Kasumi-1 (cell line): ENCODE measurements at places on chromosomes 13 and 19.

- DNase-seq = no peak
Observed at GRCh38 chr13:25819856-25820530, 231.8 kb downstream of the SHISA2 start.

GRCh38 chr13:81987677-81988357, 1646.9 kb upstream of the SPRY2 start:
- no peak for DNase-seq

DNA sequence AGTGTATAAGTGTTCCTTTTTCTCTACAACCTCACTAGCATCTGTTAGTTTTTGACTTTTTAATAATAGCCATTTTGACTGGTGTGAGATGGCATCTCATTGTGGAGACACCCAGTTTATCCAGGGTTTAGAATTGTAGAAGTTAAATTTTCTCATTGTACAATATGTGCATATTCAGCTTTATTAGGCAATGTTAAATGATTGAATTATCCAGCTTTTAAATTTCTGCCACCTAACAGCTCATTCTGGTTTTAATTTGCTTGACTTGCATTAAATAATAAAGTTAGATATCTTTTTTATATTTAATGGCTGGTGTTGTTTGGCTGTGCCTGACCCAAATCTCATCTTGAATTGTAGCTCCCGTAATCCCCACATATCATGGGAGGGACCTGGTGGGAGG, 46.7 kb upstream of the ZNF30 start:
- no peak for DNase-seq

DNA sequence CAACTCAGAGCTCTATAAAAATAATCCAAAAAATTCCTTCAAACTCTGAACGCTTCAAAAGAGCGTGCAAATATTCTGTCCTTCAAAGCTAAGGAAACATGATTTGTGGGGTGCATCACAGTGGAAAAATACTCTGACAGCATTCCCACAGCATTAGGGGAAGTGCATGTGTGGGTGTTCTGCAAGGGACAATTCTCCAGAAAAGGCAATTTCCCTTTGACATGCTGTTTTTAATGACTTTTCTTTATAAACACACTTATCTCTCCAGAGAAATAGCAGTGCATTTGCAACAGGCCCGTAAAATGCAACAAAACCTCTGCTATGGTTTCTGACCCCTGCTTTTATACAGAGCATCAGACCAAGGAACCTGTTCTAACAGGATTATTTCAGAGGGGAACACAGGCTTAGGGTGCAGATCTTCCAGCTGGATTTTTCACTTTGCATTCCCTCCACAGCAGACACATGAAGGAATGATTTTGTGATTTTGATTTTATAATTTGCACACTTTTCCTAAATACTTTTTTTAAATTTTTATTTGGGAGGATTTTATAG, 42.6 kb downstream of the KL start:
- DNase-seq = no peak

DNA sequence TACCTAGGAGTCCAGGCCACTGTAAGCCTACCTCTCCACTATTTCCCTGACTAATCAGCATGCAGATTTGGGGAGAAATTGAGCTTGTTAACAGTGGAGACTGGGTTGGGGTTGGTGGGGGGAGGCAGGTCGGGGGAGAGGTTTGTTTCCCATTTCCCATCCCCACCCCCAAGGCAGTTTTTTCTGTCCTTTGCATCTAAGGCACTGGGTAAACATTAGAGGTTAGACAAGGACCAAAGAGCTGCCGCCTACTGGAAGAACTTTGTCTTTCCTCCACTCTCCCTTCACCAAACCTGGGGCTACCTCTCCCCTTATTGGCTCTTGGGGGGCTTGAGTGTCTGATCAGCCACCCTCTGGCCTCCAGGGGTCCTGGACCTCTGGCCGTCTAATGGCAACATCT, 953 bp downstream of the KCNN4 start:
- DNase-seq = peak; percentile 66

GRCh38 chr13:101712026-101712348, 259.5 kb downstream of the ITGBL1 start:
- no peak for DNase-seq

- DNase-seq = no peak
Observed at GRCh38 chr13:43684963-43685725, 101.6 kb downstream of the ENOX1 start.
